NCI-H1694 (cell line): ENCODE measurements at places on chromosomes 2 and 18.

GRCh38 chr18:42330296-42330695 lies 375.3 kb downstream of the PIK3C3 start:
- no peak for DNase-seq

- no peak for DNase-seq
These were observed 93.8 kb downstream of the NRP2 start for GRCh38 chr2:205776139-205776538.

DNA sequence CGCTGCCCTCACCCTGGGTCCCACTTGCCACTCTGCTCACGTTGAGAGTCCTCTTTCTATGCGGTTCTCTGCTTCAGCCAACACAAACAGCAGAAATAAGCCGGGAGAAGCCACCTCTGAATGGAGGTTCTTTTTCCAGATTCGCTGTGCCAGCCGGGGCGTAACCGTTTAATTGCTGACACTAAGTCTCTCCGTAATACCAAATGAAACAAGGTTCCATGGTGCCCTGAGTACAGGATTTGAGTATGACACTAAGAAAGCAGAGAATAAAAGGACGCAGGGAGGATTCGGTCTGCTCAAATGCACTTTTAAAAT lies 37.6 kb downstream of the CTIF start:
- no peak for DNase-seq

DNA sequence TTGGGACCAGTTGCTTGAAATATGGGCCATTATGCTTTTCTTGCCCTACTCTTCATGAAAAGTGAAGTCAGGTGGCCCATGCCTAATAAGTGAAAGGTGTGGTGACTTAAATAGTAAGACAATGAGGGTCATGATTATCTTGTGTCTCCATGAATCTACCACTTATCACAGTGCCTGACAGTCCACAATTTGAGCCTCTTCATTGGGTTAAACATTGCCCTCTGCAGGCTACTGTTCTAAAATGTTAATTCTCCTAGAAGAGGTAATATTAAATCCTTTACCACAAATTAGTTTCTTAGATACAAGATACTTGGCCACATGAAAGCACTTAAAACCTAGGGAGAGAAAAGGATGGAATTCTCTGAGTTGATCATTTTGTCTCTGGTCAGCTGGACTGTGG lies 4.0 kb downstream of the EGR4 start:
- DNase-seq: no peak

DNA sequence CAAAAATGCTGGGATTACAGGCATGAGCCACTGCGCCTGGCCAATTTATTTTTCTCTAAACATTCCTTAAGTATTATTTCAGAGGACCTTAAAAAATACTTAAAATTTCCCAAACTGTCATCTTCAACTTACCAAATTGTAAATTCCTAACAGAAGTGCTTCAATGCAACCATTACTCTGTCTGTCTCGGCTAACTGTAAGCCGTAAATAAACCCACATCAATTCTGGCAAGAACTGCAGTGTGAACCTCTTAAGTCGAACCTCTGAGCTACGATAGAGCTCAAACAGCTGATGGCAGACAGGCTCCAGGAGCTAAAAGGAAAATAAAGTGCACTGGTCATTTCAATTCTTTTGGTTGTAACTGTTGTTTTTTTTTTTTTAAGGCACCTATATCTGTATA lies 53.4 kb upstream of the ORC2 start:
- DNase-seq: no peak

- DNase-seq: no peak
These were observed 15.8 kb downstream of the DSC1 start for GRCh38 chr18:31146809-31147208.

- peak; percentile 65 for DNase-seq
These were observed 1.3 kb downstream of the DUSP2 start for GRCh38 chr2:96143848-96144480.

- peak; percentile 36 for DNase-seq
These were observed 5.6 kb upstream of the WDR7 start for GRCh38 chr18:56645415-56646016.

DNA sequence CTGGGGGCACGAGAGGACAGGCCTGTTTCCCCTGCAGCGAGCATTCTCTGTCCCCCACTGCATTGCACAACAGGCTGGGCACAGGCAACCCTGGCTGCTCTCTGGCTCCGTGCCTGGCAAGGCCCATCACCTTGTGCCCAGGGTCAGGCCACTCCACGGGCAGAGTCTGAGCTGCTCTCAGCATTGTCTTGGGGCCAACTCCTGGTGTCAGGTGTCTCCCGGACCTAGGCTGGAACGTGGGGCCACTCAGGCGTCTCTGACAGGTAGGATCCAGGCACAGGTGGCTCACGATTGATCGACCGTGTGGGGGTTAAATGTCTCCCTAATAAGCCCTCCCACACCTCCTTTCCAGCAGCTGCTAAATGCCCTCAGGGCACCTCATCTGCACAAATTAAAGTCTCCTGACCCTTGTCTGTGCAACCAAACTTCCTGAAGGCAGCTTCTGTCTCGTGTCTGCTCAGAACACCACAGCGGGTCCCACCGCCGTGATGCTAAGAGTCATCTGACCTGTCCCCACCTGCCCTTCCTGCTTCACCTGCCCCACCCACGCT lies 66.6 kb upstream of the GPC1 start:
- DNase-seq: no peak

DNA sequence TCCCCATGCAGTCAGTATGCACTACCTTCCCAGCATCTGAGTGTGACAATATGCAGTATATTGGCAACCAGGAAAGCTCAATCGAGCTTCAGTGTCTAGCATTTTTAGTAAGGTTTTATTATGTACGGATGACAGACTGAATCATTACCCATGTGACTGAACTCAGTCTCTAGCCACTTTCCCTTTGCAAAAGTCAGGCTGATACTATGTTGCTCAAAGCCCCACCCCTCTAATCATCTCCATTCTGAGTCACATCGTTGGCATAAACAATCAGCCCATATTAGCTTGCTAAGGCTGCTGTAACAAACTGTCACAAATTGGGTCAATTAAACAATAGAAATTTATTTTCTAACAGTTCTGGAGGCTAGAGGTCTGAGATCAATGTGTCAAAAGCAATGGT lies 25.8 kb upstream of the SRD5A2 start:
- no peak for DNase-seq

GRCh38 chr2:200596774-200597570 lies 11.2 kb downstream of the AOX1 start:
- no peak for DNase-seq

GRCh38 chr2:217054791-217055190 lies 194.9 kb upstream of the TNP1 start:
- peak; percentile 83 for DNase-seq

GRCh38 chr2:135255208-135255607 lies 203.1 kb downstream of the RAB3GAP1 start:
- DNase-seq: no peak

GRCh38 chr18:26040051-26040656 lies 50.3 kb downstream of the SS18 start:
- DNase-seq: no peak

- DNase-seq: peak; percentile 58
These were observed 112.8 kb downstream of the UPP2 start for GRCh38 chr2:158214431-158214830.

GRCh38 chr2:53104263-53104662 lies 663.3 kb upstream of the CHAC2 start:
- DNase-seq: no peak

DNA sequence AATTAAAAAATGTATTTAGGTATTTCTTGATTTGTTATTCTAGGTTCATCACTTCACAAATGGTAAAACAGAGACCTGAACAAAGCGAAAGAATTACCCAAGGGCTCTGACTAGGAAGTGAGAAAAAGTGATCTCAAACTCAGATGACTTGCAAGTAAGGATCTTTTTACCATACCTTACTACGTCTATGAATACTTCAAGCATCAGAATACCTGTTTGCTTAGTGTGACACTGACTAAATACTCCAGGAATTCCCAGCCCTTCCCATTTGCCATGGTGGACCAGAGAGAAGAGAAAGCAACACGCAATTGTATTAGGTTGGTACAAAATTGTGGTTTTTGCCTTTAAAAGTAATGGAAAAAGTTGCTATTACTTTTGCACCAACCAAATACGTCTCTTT lies 35.8 kb upstream of the FIGN start:
- DNase-seq: no peak

- DNase-seq: peak; percentile 58
These were observed 400 bp downstream of the CCDC88A start for GRCh38 chr2:55419233-55419678.

DNA sequence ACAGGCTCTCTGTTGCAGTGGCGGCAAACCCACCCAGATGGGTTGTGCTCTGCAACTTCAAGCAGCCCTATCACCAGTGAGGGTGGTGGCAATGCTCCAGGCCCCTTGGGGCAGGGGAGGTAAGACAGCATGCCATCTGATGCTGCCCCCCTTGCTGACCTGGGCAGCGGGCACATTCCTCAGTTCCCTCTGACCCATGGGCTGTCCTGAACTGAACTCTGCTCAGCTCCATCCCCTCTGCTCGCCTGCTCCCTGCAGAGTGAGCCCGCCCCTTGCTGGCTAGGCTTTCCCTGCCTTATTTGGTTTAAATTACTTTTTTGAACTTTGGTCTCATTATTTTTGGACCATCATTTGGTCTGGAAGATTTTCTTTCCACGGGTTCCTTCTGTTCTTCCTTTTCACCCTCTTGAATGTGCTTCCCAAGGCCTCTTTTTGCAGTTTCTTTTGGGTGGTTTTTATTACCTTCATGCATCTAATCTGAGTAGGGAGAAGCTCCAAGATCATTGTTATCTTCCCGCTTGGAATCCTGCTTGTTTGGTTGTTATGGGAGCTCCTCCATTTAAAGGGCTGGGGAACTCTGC lies 565.4 kb downstream of the TNS1 start:
- DNase-seq: no peak

- DNase-seq: no peak
These were observed 143.4 kb downstream of the ADCYAP1 start for GRCh38 chr18:1048032-1048431.

DNA sequence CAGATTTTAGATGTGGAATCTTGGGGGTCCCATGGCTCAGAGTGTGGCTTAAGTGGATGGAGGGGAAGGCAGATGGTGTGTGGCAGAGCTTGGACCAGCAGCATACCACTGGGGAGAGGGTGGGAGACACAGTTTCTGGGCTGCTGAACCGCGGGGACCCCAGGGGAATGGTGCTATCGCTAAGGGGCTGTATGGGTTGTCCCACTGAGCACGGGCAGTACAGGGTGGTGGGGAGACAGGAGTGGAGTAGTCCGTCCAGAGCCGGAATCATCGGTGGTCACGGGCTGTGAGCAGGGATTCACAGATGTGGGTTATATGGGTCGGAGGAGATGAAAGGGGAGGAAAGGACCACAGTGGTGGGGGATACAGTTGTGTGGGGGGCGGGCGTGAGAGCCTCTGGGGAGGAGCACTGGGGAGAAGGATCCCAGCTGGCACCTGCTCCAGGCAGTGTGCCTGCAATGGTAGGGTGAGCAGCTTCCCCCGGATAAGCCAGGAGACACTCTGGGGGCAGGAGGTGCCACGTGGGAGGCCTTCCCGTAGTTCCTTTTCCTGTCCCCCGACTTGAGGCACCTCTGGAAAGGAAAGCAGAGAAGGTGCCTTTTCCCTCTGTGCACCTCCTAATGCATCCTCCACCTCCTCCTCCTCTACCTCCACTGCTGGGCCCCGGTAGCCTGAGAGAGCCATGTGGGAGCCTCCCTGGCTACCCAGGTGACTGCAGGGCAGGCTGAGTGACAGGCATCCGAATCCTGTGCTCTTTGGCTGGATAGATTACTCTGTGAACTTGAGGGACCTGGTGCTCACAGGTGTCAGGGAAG lies 24.9 kb downstream of the IGFBP5 start:
- DNase-seq: no peak

DNA sequence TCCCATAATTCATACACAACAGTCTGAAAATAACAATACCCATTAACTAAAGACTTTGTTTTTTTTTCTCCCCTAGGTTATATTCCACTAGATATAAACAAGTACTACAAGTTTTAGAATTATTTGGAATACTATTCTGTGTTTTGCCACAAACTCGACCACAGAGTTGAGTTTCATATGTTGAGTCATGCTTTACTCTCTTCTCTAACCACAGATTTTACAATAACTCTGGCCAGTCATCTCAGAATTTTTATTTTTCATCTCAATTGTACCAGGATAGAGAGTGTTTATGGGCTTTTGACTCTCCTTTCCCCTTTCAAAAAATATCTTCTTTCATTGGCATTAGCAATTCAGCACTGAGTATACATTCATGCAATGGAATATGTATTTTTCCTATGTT lies 348.7 kb upstream of the GALNT5 start:
- DNase-seq: no peak

GRCh38 chr2:206688990-206689389 lies 29.2 kb downstream of the DYTN start:
- DNase-seq: no peak

DNA sequence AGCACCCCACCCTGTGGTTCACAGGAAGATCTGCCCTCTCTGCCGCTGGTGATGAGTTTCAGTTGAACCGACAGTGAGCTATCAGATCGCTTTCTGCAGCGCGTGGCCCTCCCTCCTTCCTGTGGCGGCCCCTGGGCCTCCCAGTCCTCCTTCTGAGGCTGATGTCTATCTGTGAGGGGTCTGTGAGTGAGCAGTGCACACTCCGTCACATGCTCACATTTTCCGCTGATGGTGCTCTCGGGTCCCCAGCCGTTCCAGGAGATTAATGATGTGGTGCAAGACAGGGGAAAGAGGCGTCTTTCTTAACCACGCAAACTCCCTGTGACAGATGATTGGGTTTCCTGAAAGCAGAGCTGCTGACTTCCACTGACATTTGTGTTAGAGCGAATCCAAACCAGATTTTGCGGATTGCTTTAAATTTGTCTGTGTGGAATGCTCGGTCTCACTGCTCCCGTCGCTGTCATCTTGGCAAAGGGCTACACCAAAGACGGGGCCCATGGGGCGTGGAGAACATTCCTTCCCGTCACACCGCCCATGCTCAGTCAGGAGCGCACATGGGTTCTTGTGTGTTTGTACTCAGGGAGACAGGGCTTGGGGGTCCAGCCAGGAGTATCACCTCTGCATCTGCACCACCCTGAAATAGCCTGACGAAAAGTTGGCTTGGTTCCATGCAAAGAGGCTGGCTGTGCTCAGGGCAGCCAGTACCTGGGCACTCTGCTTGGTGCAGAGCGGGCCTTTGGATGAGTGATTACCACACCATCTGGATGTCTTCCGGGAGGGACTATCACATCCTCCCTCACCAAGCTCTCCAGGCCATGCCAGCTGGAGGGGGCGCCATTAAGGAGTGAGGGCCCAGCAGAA lies 154.7 kb upstream of the HS6ST1 start:
- no peak for DNase-seq

DNA sequence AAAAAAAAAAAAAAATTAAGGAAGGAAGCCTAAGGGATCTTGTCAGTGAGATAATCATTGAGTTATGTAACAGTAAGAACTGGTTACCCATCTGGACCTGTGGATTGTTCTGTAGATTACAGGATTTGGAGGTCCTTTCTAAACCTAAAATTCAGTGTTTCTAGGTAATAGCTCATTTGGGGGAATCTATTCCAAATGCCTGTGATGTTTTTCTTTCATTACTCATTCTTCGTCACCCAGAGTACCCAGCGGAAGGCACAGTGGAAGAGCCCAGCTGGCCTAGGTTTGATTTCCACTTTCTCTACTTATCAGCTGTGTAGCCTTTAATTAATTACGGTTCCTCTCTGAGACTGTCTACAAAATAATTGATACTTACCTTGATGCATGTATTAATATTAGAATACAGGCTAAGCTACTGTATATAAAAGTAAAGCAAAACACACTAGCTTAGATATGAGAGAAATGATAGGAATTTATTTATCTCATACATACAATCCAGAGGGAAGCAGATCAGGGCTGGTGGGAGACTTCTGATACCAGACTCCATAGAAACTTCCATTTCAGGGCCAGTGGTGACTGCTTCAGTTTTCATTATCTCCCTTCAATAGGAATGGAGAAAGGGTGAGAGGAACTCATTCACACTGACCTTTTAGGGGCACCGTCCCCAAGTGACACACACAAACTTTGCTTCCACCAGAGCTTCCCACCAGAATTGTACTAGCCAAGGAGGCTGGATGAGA lies 115.8 kb upstream of the NOSTRIN start:
- no peak for DNase-seq
